ENCODE measurements at places on chromosomes 13 and 19.
A peak's percentile ranks its signal among the peaks of the same experiment; 100 is the strongest.

- DNase-seq: no peak
Observed at GRCh38 chr19:35318679-35319448, 10.1 kb upstream of the CD22 start.

GRCh38 chr13:78420814-78421213 lies 182.5 kb downstream of the POU4F1 start:
- no peak for DNase-seq

DNA sequence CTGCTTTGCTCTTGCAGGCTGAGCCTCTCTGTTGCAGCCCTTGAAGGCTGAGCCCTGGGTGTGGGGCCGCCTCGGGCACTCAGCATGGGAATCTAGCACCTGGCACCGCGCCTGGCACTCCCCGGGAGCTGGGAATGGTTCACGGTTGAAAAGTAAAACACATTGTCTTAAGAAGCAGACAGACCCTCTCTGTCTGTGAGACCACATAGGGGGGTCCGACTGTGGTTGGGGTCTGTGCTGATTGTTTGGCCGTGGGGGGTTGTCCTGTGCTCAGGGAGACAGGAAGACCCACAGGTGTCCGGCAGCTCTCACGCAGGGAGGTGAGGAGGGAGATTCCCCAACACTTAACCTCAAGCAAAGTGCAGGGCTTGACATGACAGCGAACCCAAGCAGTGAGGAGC lies 64.8 kb downstream of the SOX1 start:
- DNase-seq: no peak

- no peak for DNase-seq
Observed at GRCh38 chr13:40479196-40479845, 187.1 kb downstream of the FOXO1 start.

GRCh38 chr13:59088716-59089115 lies 1075.0 kb downstream of the DIAPH3 start:
- no peak for DNase-seq

- DNase-seq: no peak
Observed at GRCh38 chr13:101492251-101492910, 39.9 kb downstream of the ITGBL1 start.

- DNase-seq: no peak
Observed at GRCh38 chr19:31538879-31539278, 189.6 kb upstream of the TSHZ3 start.

DNA sequence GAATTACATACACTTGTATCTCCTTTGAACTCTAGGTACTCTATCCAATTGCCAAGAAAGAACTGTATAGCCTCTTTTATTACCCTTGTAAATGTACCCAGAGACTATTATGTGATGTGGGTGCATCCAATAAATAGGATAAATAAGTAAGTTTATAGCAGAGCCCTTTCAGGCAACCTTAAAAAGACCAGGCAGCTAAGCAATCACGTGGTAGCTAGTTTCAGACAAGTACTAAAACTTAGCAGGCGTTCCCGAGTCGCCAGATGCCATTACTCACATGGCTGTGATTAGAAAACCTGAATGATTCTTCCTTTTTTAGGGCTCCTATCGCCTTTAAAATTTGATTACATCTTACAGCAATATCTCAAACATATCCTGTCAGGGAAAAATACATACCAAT lies 1303.0 kb downstream of the EFNB2 start:
- DNase-seq: no peak

DNA sequence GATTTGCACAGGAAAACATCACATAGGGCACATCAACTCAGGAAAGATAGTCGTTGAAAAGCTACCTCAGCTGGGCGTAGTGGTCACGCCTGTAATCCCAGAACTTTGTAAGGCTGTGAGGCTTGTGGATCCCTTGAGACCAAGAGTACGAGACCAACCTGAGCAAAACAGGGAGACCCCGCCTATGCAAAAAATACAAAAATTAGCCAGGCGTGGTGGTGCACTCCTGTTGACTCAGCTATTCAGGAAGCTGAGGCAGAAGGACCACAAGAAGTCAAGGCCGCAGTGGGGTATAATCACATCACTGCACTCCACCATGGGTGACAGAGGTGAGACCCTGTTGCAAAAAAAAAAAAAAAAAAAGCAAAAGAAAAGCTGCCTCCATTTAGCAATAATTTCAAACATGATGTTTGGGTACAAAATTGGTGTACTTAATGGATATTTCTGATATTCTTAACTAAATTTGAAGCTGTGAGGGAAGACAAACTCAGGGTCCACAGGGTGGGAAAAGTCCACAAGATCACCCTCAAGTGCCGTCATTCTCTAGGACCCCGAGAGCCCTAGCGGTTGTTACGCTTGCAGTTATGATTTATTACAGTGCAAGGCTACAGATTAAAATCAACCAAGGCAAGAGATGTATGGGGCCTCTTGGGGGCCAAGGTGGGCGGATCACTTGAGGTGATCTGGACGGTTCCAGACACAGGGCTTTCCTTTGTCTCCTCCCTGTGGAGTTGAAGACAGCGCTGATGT lies 42.5 kb upstream of the LDLR start:
- DNase-seq: no peak

- peak; percentile 68 for DNase-seq
Observed at GRCh38 chr13:113584205-113584869, at the start of gene TFDP1. TSS of gene TFDP1 (plus strand) at chr13:113584753. CDS start at chr13:113585838, 1,085 bp downstream.

GRCh38 chr19:28553005-28553404 lies 659.9 kb downstream of the UQCRFS1 start:
- no peak for DNase-seq

DNA sequence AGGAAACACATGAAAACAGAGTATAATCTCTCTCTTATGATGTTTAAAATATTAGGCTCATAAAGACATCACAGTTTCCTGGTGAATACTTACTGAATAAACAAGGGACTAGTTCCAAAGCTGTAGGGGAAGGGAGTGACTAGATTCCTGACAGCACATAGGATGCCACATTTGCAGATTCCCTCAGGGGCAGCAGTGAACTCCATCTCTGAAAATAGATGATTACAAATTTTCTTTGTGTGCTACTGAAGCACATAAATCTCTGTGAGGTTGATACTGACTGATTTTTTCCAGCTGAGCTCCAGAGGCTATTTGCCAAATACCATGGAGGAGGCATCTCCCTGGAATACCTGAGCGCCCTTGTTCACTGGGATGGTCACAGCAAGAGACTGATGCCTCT lies 77.3 kb downstream of the FGF9 start:
- DNase-seq: no peak

Measured in DMS 273 treated with DMSO at 0.1 percent for 48 hours (cell line).